ENCODE measurements at places on chromosomes 1 and 21.

GRCh38 chr1:223713546-223714420 lies 1.4 kb downstream of the CAPN2 start:
- peak; percentile 51 for DNase-seq

GRCh38 chr1:67889953-67890567 lies 56.8 kb upstream of the GNG12 start:
- DNase-seq: peak; percentile 82

DNA sequence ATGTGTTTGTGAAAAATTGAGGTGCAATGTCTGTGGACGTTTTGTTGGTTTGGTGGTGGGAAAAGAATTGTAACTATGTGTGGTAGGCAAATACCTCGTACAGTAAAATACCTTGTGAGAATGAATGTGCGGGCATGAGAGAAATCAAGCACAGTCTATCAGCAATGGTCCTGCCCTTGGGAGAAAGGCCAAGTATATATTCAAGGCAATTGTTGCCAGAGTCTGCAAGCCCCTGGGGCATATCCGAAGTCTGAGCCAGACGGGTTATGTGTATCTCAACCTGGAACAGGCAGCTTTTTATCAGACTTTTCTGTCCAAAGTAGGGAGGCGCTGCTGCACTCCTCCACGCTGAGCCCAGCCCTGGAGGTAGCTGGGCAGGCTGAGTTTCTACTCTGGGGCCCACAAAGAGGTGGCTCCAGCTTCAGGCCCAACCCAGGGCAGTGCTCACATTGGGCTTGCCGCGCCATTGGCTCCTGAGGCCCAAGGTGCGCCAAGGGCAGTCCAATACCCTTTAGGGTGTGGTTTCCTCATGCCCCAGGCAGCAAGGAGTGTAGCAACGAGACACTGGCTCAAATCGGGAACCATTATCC lies 9.4 kb upstream of the GNL2 start:
- DNase-seq: peak; percentile 84

DNA sequence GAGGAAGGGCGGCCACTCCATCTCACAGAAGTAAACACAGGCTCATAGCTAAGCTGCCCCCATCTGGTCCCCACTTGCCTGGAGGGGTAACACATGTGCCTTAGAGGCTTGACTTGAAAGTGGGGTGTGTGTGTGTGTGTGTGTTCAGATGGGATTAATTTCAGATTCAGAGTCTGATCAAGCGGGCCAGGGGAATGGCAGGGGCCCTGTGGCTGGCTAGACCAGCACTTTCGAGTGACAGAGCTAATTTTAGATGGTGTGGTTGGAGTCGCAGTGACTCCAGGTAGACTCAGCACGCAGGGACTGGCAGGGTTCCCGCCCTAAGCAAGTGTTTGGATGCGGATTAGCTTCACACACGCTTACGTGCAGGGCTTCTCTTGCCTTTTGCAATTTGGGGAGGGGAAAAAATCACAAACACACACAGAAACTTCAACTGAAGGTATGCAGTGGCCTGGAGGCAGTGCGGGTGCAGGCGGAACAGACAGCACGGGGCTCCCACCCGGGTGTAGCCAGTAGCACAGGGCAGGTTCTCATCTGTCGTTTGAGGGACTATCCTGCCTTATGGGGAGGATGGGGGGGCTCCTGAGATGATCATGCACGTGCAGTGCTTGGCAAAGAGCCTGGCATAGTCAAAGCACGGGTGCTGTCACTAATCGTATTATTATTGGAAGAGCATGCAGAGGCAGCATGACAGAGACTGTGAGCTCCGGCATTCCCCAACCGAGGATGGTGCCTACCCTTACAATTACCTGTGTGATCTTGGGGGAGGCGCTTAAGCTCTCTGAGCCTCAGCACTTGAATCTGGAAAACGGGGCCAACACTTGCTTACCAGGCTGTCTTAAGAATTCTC lies 1.3 kb downstream of the EDN2 start:
- no peak for DNase-seq

DNA sequence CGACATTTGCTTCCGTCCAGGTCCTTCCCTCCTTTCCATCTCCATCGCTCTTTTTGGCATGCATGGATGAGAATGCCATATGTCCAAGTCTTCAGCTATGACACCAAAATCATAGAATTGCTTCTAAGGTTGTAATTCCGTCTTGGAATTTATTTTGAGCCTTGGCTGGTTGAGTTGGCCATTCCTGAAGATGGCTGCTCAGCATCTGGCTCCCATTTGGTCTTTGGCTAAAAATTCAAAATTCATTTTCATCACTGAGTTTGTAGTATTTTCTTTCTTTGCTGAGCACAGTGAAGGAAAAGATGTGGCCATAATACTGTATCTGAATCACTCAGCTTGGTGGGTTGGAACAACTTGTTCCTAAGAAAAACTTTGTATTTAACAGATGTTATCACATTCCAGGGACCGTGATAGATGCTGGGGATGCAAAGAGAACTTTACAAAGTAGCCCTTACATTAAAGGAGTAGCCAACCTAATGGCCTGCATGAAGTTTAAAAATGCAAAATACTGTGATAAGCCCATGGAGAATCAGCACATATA lies 15.6 kb downstream of the JUN start:
- peak; percentile 62 for DNase-seq

DNA sequence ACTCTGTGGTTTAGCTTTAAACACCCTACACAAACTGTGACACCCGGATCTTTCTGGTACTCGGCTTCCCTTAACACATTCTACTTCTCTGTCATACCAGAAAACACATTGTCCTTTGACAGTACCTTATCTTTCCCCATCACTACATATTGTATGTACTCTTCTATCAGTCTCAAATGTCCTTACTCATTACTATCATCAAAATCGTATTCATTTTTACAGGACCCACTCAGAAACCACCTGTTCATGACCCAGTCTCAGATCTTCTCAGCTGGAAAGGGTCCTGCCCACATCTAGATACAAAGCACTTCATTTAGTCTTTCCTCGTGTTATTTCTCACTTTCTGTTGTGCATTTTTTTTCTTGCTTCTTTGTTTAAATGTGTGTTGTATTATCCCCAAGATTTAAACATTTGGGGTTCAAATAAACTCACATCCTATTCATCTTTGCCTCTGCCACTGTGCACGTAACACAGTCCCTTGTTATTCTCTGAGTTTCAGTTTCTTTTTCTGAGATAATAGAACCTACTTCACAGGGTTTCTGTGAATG lies 27.7 kb downstream of the CD34 start:
- no peak for DNase-seq

DNA sequence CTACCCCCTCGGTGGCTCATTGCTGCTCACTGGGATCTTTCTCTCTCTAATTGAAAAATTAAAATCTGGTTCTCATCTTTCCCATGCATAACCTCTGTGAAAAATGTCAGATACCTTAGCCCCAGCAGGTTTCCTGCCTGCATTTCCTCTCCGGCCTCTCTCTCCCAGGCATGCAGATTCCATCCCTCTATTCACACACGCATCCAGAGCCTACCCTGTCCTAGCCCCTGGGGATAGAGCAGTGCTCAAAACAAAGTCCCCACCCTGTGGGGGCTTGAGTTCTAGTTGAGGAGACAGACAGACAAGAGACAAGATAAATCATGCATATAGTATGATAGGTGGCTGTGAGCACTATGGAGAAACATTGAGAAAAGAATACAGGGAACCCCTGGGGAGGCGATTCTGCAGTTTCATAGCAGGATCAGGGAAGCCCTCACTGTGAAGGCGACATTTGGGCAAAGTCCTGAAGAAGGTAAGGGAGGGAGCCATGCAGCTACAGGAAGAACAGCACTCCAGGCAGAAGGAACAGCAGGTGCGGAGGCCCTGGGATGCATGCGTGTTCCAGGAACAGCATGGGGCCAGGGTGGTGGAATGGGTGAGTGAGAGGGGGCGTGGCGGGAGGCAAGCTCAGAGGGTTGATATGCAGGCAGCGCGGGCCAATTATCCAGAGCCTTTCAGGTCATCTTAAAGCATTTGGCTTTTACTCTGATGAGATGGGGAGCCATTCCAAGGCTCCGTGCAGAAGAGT lies 3.5 kb upstream of the BSND start:
- DNase-seq: no peak

- peak; percentile 50 for DNase-seq
Measured at GRCh38 chr1:48236716-48237470, 14.4 kb downstream of the SLC5A9 start.

GRCh38 chr21:40436261-40436660 lies 410.7 kb downstream of the DSCAM start:
- no peak for DNase-seq

GRCh38 chr1:192588546-192588945 lies 13.0 kb downstream of the RGS1 start:
- peak; percentile 58 for DNase-seq

GRCh38 chr1:161229896-161230295 lies 4.0 kb downstream of the TOMM40L start:
- no peak for DNase-seq

GRCh38 chr1:62687421-62687902 lies 724 bp downstream of the DOCK7 start:
- DNase-seq: peak; percentile 39

- no peak for DNase-seq
Measured at GRCh38 chr1:47439017-47439818, 1.4 kb downstream of the FOXD2 start.

DNA sequence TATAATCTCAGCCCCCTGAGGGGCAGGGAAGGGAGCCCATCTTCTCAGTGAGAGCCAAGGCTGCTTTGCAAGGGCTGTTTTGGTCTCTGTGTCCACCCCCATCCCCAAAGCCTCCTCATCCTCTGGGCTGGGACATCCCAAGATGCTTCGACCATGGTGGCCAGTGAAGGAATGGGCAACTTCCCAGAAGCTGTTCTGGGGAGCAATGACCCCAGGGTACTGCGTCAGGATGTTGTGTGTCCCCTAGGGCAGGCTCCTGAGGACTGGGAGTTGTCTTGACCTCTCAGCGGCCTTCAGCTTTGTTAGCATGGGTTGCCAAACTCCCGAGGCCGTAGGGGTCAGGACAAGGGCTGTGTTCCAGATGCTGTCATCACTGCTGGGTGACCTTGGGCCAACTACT lies 238.4 kb upstream of the POU3F1 start:
- DNase-seq: no peak

DNA sequence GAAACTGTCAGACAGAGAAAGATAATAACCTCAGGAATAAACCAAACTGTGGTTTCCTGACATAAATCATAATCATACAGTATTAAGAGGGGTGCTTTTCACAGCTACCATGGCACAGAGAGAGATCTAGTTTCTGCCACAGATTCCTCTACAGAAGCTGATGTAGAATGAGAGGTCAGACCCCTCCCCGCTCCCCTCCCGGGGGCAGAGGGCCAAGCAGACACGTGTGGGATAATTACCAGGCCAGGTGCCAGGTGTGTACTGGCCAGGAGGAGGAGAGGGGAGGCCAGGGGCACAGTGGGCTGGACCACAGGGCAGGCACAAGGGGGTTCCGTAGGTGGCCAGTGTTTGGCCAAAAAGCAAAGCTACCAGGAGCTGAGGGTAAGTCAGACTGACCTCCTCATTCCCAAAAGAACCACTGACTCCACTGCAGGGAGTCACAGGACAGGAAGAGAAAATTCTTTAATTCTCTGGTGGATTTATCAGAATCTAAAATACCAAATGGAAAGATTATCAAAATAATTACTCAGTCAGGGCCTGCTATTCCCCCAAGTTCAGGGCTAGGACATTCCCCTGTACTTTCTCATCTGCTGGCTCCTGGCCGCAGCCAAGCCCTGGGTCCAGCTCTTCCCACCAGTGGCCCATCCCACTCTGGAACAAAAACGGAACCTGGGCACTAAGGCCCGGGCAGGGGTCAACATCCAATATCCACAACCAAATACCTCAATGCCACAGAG lies 30.0 kb downstream of the C2CD2 start:
- DNase-seq: peak; percentile 13

DNA sequence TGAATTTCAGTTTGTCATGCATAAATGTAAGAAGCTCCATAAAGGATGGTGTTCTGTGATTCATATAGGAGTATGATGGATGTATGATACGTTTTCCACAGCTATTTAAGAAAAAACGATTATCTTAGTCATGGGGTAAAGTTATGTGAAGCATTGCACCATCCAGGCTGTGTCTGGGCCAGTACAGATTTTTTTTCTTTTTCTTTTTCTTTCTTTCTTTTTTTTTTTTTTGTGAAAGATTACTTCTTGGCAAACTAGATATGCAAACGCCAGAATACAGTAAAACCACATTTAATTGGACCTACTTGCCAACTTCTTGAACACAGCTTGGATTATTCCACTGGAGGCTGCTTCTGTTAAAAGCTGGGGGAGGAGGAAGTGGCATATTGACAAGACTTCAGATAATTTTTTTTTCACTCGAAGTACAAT lies 14.9 kb downstream of the ZBTB18 start:
- DNase-seq: peak; percentile 95

DNA sequence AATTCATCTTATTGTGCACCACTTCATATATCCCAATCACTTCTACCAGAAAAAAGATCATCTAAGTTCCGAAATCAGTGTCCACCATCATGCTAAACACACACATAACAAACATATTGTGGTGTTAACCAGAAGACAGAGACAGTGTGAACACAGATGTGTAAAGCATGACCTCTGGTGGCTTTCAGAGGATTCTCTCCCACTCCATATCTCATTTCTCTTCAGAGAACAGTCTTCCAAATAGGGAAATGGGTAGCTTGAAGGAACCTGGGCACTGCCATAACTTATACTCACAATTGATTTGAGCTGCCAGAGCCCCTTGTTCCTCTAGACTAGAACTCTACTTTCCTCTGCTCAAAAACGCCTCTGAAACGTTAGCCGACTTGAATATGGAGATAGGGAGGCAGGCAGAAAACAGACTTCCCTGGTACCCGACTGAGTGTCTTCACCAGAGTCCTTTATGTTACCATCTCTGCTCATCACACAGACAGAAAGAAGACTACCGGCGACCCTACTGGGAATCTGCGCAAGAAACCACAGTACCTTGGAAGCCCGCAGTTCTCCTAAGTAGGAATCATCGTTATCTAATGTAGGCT lies 1.8 kb upstream of the ELAPOR1 start:
- peak; percentile 51 for DNase-seq

GRCh38 chr21:42991992-42992740 lies 17.8 kb downstream of the PKNOX1 start:
- DNase-seq: peak; percentile 93

GRCh38 chr1:194026422-194026821 lies 840.0 kb upstream of the B3GALT2 start:
- peak; percentile 40 for DNase-seq

DNA sequence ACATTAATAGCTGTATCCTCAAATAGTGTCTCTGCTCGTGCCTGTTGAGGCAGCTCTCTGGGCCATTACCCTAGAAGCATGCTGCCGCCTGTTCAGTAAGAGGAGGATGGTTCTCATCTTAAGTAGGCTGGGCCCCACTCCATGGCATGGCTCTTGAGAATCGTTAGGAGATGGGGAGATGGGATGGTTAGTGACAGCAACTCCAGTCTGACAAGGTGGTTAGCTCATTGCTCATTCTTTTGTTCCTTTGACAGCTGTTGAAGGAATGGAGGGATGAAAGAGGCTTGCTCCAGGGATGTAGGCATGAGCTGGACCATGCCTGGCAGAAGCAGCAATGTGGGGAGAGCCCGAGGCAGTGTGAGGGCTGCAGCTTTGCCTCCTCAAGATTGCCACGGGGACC lies 68.2 kb downstream of the MAP10 start:
- no peak for DNase-seq
